ENCODE measurements at places on chromosomes 7 and 10.
A peak's percentile ranks its signal among the peaks of the same experiment; 100 is the strongest.

GRCh38 chr10:62502995-62503613, 128.9 kb downstream of the ZNF365 start:
- DNase-seq = no peak

DNA sequence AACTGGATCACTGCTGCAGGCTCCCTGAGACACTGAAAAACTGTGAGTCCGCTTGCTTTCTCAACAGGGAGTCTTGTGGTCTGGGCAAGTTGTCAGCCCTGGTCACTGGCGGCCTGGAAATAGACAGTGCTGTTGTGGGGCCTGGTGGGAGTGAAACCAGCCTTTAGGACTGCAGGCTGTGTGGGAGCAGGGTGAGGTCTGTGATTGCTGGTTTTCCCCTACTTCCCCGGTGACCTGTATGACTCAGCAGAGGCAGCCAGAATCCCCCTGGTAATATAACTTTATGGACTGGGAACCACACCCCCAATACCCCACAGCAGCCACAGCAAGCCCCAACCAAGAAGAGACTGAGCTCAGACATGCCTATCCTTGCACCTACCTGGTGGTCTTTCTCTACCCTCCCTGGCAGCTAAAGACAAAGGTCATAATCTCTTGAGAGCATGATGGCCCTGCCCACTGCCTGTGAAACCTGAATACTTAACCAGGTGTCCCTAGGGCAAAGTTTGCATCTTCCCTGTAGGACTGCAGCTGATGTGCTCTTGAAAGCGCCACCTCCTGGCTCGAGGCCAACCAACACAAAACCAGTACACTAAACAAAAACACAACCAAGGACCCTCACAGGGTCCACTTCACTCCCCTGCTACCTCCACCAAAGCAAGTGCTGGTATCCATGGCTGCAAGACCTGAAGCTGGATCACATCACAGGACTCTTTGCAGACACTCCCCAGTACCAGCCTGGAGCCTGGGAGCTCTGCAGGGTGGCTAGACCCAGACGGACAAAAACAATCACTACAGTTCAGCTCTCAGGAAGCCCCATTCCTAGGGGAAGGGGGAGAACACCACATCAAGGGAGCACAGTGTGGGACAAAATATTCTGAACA, 7.2 kb upstream of the ADAM22 start:
- DNase-seq = peak; percentile 82

DNA sequence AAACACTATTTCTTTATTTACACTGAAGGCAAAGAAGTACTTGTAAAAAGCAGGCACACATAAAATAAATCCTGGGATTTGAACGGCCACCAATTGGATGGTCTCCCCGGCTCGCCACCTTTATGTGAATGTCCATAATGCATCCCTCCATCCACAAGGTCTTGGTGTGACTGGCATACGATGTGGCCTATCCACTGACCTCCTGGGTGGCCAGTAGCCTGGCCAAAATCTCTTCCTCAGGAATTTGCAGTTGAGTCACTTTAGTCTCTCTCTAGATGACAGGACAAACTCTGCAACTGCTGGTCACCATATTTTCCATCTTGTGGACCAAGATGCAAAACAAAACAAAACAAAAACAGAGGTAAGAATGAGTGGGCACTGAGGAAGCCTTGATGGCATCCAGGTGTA, 39.1 kb downstream of the CDK1 start:
- DNase-seq = peak; percentile 46

GRCh38 chr10:22334414-22335172, 10.7 kb upstream of the SPAG6 start:
- DNase-seq = peak; percentile 48

DNA sequence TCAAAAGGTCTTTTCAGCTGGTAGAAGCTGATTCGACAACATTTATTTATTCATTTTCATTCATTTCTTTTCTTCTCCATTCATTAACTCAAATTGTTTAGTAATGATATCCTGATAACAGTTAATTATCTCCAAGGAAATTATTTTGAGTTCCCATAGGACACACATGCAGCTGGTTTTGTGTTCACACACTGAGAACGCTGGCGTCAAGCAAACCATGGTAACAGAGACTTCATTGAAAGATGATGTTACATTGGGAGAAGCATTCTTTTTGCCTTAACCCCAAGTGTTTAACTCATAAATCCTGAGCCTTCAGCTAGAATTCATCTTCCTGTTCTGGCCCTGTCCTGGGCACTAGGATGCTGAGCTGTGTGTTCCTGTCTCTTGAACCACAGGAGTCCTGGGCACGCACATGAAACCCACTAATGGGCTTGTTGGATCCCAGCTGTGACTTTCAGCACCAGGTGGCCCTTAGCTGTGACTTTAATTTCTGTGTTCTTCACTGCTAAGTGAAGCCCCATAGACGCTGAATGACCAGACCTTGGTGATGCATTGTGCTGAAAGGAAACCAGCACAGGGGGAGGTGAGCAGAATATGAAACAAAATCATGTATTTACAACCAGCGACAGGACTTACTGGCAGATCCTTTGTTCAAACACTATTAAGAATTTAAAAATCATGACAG, 121.5 kb upstream of the PRSS58 start:
- no peak for DNase-seq

GRCh38 chr10:96671211-96671890, 49.0 kb downstream of the PIK3AP1 start:
- no peak for DNase-seq

DNA sequence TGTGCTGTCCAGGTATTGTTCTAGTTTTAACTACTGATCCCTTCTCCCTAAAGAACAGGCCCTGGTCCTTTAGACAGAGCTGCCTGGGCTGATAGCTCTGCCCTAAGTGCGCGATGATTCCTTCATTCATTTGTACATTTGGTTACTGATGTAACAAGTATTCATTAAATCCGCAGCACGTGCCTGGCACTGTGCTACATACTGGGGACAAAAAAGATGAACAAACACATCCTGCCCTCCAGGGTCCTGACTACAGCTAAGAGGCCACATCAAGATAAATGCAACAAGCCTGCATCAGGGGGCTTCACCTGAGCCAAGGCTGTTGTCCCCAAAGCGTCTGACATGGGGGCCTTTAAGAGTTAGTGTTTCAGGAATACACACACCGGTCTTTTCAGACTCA, 99.0 kb upstream of the PODXL start:
- no peak for DNase-seq

DNA sequence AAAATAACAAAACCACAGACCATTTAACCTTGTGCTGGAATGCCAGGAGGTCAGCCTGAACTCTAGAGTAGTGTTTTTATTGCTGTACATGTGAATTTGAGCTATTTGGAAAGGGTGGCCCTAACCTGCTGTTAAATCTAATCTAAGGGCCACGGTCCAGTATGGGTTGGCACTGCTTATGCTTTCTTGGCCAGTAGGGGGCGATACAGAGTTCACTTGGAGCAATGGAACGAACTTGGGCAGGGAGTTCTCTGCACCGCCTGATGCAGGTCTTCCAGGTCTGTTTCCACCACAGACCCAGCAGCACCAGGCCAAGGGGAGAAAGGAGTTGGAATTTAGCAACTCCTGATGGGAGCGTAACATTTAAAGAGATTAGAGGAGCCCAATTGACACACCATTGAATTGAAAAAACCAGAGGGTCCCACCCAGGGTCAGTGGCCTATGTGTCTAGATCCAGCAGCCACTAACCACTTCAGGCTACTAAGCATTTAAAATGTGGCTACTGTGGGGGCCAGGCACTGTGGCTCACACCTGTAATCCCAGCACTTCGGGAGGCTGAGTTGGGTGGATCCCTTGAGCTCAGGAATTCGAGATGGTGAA, 75.7 kb upstream of the EFCAB10 start:
- peak; percentile 25 for DNase-seq

DNA sequence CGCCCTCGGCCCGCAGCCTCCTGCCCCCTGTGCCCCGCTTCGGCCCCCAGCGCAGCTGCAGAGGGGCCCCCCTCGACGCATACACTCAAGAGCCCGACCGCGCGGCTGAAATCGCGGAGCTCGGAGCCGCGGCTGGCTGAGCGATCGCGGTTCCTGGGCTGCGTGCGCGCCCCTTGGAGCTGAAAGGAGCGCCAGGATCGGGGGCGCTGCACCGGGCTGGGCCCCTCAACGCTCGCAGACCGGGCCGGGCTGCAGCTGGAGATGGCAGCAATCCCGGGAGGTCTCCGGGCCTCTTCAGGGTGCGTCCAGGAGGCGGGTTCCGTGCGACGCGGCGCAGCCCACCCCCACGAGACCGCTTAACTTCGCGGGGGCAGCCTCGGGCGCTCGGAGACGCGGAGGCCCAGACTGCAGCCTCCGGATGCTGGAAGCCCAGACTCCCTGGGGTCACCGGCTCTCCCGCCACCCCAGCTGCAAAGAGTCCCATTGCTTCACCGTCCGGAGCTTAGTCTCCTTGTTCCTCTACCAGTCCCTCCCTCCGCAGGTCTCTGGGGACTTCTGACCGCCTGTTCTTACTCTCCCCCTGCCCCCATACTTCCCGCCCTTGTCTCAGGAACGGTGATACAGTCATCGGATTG, 73.0 kb upstream of the LRRC4 start:
- peak; percentile 50 for DNase-seq

DNA sequence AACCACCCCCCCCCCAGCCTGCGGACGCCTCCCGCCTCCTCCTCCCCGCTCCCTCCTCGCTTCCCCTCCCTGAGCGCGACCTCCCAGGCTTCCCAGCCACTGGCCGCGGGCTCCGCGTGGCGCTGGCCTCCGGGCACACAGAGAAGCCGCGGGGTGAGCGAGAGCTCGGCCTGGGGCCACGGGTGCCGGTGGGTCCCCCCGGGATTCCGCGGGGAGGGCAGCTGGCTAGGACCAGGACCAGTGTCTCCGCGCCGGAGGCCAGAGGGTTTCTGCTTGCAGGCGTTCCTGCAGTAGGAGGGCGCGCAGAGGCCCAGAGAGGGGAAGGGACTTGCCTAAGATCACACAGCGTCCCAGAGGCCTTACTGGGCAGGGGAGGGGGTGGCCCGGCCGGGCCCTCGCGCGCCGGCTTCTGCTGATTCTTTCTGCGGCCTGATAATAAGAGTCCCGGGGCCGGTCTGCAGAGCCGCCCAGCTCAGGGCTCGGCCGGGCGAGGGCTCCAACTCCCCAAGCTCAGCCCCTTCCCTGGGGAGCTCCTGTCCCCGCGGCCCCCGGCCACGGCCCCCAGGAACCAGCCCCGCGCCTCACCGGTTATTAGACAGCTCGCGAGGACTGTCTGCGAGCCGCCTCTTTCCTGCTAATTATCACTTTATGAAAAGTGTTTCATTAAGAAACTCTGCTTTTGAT, 10.1 kb downstream of the UNCX start:
- DNase-seq = no peak

DNA sequence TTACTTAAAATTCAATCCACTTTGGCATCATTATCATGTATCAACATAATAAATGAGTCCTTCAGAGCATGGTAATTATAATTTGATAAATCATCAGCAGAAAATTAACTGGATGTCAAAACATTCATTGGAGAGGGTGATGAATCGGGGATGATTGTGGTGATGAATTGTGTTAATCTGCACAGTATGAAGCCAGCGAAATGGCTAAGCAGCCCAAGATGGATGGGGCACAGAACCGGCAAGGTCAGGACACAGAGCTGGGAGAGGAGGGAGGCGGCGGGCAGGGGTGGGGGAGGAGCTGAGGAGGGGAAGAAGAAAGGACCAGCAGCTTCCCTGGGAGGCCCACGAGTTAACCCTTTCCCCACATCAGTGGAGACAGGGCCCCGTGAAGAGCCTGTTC, 536.1 kb downstream of the LRMDA start:
- no peak for DNase-seq

GRCh38 chr7:43823941-43824340, 45.4 kb downstream of the MRPS24 start:
- no peak for DNase-seq

DNA sequence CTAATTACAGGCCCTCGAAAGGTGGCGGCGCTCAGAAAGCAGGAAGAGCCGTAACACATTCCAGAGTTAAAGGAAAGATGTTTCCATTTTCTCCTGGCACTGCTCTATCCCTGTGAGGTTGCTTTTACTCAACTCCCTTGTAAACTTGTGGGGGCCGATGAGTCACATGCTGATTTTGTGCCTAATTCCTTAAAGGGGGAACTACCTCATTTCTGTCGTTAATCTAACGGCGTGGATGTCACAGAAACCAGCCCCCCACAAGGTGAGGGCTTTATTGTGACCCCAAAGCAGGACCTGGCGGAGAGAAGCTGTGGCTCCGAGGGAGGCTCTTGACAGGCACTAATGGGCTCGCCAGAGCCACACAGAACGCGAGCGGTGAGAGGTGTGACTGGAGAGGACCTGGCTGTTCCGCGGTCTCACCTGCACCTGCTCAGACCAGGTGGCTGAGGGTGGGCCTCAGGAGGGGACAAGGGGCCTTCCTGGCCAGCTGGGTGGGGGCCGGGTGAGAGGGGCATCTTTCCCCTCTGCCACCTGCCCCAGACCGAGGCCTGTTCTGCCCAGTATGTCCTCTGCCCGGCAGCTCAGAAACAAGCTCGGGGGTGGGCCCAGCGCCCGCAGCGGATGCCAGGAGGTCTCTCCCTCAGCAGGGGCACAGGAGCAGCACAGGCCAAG, 50.9 kb downstream of the CALML3 start:
- peak; percentile 62 for DNase-seq

DNA sequence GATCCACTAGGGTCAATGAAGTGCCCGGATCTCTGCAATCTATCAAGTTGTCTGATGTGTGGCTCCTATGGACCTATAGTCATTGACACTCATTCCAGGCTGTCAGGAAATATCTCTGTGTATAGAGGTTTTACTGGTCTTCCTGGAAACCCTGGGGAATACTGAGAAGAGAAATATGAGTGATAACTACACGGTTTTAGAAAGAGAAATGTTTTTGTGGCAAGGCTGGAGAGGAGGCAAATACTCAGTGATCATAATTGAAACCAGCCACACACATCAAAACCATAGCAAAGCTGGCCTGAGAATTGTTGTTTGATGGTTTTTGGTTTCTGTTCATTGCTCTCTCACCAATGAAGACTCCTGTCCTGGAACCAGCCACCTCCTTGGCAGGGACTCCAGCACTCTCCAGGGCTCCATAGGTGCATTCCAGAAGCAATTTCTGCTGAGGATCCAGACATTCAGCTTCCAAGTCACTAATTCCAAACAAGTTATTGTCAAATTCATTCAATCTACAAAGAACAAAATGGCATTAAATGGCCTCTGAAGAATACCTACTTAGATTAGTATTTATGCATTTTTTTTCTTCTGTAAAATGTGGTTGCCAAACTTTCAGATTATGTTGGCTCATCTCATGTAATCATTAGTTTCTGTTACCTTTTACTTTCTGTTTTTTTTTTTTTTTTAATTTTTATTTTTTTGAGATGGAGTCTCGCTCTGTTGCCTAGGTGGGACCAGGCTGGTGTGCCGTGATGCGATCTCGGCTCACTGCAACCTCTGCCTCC, 108.6 kb upstream of the ABI1 start:
- DNase-seq = peak; percentile 11

GRCh38 chr10:119365773-119366599, 158.6 kb downstream of the GRK5 start:
- DNase-seq = no peak

- peak; percentile 22 for DNase-seq
Measured at GRCh38 chr10:7558036-7558435, 108.7 kb downstream of the ITIH5 start.

DNA sequence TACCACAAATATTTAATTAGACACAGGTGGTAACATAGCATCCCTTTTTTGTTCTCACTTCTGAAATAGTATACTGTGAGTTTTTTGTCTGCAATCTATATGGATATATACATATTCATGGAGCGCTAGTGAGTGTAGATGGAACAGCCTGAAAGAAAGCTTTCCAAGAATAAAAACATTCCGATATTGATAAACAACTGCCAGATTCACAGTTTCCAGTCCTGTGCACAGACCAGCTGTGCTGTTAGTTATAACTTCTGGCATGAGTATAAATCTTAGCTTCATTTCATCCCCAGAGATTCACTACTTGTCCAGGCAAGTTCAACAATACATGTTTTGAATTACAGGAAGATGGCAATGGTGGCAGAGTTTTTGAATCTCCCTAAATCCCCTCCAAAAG, 467.1 kb upstream of the STEAP1 start:
- no peak for DNase-seq

- no peak for DNase-seq
Measured at GRCh38 chr10:8563478-8563877, 509.0 kb downstream of the GATA3 start.
